ENCODE measurements at places on chromosomes 6 and 20.

GRCh38 chr20:38023181-38024001 lies 9.9 kb downstream of the TTI1 start:
- DNase-seq: no peak

DNA sequence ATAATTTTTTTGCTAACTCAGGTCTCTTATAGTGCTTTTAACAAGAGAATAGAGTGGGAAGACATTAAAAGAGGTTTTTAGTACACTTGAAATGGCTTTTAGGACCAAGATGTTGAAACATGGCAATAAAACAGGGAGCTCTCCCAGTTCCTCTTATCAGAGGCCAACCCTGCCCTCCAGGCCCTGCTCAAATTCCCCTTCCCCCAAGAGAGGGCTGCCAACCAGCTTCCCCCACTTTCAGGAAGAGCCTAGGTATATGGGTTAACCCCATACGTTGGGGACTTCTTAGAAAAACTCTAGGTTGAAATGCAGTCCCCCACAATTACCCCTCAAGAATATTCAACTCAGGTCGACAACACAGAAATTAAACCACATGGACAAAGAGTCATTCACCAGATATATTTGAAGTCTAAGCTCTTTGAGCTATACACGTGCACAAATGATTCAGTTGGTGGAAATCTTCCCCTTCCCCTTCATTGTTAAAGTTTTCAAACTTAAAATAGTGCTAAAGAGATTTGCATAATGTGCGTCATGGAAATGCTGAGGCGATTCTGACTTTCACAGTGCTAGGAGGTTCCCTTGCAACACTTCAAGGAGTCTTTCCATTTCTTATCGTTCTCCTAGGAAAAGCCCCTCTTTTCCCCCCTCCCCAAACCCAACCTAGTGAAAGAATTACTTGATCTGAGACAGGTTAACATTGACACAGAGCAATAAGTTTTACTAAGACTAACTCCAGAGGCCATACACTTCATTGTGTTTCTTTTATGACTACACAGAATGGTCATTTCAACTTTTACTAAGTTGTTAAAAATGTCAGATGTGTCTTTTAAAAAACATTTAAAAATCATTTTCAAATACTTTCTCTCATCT lies 49.8 kb upstream of the ENPP5 start:
- no peak for DNase-seq

- no peak for DNase-seq
Observed at GRCh38 chr6:157682856-157683481, 140.1 kb upstream of the SNX9 start.

DNA sequence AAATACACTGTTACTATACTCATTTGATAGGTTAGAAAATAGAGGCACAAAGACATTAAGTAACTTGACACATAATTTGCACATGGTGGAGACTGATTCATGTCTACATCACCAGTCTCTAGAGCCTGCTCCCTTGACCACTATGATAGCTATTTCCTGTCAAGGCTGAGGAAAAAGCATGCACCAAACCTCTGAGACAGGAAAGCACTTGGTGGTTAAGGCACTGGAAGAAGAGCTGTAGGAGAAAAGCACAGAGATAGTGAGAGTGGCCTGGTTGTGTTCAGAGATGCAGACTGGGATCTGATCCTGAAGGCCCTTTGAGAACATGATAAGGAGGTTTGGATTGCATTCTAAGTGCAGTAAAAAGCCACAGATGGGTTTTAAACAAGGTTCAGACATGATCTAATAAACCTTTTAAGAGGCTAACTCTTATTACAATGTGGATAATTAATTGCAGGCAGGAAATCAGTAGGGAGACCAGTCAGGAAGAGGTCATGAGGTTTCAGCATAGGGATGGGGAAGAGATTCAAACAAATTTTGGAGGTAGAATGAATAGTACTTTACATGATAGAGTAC lies 168.9 kb downstream of the PHF3 start:
- no peak for DNase-seq

GRCh38 chr6:3532296-3532916 lies 75.6 kb upstream of the SLC22A23 start:
- DNase-seq: no peak

- DNase-seq: no peak
Observed at GRCh38 chr20:1185790-1186334, 1.1 kb upstream of the TMEM74B start.

GRCh38 chr6:108675226-108676200 lies 114.8 kb downstream of the FOXO3 start:
- DNase-seq: no peak
